Posterior cingulate gyrus (tissue), 11 donors: ENCODE measurements at places on chromosomes 3 and 15.

DNA sequence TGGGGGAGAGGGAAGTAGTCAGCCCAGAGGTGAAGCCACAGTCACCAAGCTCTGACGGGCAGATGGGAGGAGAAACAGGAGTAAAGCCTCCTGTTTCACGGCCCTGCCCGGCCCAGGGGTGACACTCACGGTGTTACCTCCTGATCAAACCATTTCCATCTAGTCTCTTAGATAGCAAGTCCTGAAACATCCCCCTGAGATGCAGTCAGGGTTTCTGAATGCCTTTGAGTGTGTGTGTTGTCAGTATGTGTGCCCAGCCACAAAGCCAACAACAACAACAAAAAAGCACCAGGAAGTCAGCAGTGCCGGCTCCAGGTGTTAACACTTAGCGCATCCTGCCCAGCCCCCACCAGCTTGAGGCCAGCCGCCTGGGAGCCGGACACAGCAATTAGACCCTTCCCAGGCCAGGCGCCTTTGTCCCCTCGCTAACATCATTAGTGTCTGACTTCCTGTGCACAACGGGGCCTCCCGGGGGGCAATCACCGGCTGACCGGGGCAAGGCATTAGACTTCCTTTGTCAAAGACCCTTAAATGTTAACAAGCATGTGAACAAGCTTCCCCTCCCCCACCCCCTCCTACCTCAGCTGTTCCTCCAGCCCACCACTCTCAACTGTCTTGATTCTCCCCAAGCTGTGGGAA is 34.5 kb downstream of the IL17RD start:
- DNase-seq = no peak

DNA sequence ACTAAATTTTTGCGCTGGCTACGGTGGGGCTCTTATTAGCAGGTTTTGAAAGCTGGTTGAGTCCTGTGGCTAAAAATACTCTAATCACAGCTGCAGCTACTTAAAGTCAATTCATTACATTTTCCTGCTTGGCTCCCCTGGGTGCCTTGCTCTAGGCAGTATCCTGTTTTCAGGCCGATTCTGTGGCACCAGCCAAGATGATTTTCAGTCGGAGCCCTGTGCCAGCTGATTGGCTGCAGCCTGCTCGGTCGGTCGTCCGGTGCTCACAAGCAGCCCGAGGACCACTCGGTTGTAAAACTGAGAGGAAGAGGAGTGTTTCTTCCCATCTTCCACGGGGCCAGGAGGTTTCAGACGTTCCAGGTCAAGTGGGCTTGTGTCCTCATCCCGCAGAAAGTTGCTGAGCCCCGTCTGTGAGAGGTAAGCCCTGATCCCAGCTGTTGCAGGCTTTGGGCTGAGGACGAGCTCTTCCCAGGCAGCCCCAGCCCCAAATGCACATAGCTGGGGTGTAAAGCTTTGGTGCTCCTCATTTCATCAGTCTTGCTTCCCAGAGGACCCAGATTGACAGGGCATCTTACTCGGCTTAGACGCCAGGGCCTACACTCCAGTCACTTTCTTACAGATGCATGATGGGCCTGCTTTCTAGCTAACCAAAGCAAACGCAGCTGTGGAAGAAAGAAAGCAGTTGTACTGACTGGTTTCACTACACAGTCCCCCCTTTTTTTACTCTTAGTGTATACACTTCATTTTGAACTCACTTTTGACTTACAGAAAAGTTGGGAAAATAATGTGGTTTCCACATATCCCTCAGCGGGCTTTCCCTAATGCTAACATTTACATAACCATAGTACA is 15.9 kb downstream of the LYSMD4 start:
- peak; percentile 92 for DNase-seq

GRCh38 chr3:58681863-58682262 is 15.3 kb upstream of the FAM3D start:
- no peak for DNase-seq

GRCh38 chr3:113266738-113267137 is 55.4 kb downstream of the BOC start:
- no peak for DNase-seq

- DNase-seq = no peak
These were observed 636 bp downstream of the TBC1D21 start for GRCh38 chr15:73873889-73874511.

GRCh38 chr15:46460431-46461094 is 825.7 kb downstream of the SQOR start:
- DNase-seq = no peak

- DNase-seq = no peak
These were observed 6.5 kb upstream of the CRYBG3 start for GRCh38 chr3:97815149-97815917.
